ENCODE measurements at places on chromosomes 13 and 19.

DNA sequence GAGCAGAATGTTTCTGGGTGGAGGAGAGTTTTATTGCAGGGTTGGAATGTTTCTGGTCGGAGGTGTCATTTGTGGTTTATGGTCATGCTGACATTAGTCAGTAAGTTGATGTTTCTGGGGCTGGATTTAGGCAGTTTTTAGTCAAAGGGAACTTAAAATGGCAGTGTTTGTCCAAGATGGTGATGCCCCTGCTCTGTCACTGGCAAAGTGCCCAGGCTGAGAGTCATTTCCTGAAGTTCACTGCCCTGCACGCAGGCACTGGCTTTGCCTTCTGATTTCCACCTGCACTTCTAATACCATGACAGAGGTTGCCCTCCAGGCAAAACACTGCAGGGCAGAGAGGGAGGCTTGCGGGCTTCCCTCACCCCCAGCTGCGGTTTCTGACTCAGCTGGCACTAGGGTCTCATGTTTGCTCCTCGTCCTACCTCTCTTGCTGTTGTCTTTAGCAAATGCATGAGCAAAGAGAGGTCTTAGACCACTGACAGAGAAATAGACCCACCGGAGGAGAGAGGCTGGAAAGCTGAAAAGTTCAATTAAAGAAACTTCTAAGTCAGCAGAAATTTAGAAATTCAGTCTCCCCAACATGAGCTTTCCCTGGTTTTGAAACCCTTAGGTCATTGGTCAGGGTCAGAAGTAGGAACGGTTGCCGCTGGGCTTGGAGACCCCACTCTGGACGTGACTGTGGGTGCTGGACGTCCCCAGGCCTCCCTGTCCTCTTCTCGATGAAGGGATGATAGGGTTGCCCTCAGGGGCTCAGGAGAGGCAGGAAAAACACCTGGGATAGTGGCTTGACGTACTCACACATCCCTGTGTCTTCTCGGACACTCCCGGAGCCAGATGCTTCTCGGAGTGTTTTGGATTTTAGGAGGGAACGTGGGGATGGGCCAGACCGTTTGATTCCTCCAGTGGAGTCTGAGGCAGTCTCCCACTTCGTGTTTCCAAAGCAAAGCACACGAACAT is 26.3 kb downstream of the TMEM255B start:
- DNase-seq: no peak

DNA sequence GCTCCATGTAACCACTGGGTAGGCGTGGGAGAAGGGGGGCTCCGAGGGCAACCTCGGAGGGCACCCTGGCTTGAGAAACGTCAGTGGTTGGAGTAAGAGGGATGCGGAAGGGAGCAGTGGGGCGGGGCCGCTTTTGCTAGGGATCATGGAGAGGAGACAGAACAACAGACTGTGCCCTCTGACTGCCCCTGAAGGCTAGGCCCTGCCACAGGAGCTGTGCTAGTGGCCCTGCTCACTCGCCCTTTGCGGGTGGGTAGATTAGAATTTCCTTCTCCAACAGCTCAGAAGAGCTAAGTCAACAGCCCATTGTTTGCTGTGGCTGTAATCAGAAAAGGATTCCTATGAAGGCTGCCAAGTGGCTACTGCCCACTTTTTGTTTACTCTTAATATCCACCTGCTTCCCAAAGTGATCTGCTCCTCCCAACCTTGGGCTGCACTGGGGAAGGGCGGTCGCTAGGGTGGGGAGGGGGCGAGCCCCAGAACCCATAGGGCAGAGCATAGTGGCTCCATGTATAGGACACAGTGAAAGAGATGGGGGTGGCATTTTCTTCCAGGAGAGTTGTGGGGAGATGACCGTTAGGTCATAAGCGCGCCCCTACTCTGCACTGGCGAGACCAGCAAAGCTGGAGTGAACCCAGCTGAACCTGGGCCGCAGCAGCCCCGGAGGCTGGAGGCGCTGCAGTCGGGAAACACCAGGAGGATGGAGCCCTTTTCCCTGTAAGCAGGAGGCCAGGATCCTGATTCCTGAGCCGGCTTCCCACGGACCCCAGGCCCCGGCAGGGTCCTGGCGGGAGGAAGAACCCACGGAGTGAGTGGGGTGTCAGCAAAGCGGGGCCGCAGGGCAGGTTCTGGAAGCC is 1.9 kb upstream of the C1QTNF9 start:
- no peak for DNase-seq

DNA sequence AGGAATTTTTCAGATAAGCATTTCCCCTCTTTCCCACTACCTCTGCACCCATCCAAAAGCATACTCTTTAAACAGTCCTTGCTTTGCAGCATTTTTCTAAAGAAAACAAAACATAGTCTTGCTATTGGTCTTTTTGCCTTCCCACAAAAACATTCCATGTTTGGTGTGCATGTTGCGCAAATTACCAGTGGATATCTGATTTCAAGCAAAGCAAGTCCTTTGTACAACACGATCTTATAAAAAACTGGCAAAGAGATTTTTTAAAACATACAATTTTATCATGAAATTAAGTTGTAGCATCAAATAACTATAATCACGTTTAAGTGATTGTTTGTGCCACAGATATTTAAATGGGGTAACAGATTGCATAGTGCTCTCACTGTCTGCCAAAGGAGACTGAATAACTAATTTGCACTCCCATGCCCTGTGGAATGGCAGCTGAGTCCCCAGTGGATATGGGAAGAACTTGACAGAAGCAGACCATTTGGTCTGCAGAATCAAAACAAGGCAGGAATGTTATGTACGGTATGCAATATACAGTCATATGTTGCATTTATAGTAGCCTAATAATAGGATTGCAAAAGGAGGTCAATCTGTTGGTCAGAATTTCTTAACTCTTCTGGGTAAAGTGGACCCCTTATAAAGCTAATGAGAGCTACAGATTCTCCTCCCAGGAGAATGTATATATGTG is 285.7 kb downstream of the TBC1D4 start:
- no peak for DNase-seq

- DNase-seq: no peak
Measured at GRCh38 chr13:99182439-99182838, 18.2 kb upstream of the UBAC2 start.

- no peak for DNase-seq
Measured at GRCh38 chr13:48160606-48161278, 65.8 kb upstream of the MED4 start.

GRCh38 chr19:5182751-5183150 is 157.9 kb downstream of the PTPRS start:
- no peak for DNase-seq

- peak; percentile 29 for DNase-seq
Measured at GRCh38 chr19:6516018-6516658, 14.0 kb upstream of the TUBB4A start.

DNA sequence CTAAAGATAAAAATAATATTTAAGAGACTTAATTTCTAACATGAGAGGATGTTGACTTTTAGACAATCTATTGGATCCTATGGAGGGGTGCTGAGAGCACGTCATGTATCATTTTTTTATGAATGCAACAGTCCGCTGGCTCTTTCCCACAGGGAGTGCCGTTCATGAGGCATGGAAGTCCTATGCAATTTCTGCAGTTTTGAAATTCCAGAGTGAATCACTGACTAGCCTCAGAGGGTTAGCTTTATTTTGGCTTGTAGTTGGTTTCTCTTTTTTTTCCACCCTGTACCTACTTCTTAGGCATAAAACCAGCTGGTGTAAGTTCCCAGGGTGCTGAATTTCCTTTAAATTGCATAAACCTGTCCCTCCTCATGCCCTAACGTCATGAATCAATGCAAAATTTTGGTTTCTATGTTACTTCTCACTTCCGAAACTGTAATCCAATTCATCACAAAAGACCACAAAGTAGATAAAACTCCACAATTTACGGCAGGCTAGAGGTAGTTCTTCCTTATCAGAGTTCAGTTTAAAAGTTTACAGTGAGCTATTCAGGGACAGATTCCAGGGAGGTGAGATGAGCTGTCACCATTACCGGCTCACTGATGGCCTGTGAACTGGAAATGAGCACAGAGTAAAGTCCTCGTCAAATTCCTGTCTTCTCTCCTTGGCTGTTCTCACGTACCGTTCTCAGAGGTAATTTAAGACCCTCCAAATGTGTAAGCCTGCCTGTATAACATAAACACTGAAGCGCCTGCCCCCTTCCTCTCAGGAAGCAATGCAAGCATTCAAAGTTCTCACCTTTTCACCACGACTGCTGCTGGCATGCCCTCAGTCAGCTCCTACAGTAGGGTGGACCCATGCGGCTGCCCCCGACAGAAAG is 216.6 kb upstream of the SLC10A2 start:
- DNase-seq: no peak

DNA sequence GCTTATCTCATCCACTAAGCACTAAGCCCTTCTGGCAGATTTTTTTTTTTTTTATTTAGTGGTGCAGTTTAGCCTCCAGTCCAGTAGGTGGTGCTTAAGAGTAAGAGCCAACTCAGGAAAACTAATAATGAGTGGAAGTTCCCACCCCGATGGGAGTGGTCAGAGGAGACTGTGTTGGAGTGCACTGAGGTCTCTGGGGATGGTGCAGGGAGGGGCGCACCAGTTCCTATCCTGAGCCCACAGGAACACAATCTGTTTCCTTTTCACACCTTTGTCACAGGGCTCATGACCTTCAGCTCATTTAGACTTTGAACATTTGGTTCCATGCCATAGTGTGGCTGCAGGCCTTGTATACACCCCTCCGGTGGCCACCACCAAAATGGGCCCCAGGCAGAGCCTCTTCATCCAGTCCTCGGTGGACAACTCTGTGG is 367.4 kb downstream of the SPRY2 start:
- DNase-seq: no peak
